Stimulated activated CD4-positive, alpha-beta T cell treated with anti-CD3 and anti-CD28 coated beads, Interleukin-1b, Interleukin-23, amount 100 ng/mL, for 1 hour (primary cell): ENCODE measurements at places on chromosomes 1 and 21.
A peak's percentile ranks its signal among the peaks of the same experiment; 100 is the strongest.

DNA sequence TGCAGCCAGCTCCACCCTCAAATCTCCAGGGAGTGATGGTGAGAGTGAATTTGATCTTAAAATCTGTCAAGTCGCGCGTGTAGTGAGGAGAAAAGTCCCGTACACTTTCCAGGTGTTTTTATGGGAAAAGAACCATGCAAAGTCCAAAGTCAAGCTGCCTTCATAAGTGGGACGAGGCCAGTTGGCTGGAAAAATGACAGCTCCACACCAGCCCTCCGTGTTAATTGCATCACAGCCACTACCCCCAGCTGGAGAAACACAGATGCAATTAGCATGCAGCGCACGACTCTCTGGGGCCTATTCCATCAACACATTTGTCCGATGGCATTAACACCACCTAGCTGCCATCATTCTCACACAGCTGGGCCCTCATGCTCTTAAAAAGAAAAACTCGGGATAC lies 68.4 kb downstream of the KLHDC7A start:
- DNase-seq, result no peak

- no peak for DNase-seq
These were observed 271.0 kb downstream of the TRABD2B start for GRCh38 chr1:47725992-47726855.

GRCh38 chr1:165289556-165289955 lies 67.0 kb downstream of the LMX1A start:
- no peak for DNase-seq

DNA sequence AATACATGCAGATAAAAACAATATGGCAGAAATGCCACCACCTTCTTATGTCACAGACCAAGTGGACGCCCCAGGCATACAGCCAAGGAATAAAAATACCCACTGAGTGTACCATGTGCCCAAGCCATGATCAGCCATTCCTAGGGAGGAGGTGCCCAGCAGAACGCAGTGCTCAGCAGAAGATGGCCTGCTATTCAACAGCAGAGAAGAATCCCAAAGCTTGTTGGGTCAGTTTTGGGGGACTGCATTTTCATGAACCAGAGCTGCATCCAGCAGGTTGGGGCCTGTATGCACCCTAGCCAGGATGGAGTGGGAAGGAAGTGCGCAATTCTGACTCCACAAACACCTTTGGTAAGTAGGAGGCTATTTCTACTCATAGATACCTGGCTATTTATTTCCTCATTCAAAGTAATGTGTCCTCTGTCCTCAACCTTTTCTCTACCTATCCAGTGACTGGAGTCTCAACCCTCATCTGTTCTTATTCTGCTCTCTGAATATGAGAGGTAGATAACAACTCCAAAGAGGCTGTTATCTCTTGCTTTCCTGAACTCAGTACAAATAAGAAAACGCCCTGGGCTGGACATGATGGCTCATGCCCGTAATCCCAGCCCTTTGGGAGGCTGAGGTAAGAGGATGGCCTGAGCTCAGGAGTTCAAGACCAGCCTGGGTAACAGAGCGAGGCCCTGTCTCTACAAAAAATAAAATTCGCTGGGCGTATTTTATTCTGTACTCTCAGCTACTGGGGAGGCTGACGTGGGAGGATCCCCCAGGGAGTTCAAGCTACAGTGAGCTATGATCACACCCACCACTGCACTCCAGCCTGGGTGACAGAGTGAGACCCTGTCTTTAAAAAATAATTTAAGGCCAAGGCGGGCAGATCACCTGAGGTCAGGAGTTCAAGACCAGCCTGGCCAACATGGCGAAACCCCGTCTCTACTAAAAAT lies 2.5 kb upstream of the PLEKHM2 start:
- no peak for DNase-seq

DNA sequence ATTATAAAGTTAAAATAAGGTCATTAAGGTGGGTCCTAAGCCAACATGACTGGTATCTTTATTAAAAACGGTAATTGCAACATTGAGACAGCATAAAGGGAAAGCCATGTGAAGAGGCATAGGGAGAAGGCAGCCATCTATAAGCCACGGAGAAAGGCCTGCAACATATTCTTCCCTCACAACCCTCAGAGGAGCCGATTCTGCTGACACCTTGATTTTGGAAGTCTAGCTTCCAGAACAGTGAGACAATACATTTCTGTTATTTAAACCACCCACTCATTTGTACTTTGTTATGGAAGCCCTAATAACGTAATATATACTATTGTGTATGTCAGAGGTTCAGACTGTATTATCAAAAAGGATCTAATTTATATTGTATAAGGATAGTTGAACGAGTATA lies 190.8 kb downstream of the PDE4B start:
- no peak for DNase-seq

DNA sequence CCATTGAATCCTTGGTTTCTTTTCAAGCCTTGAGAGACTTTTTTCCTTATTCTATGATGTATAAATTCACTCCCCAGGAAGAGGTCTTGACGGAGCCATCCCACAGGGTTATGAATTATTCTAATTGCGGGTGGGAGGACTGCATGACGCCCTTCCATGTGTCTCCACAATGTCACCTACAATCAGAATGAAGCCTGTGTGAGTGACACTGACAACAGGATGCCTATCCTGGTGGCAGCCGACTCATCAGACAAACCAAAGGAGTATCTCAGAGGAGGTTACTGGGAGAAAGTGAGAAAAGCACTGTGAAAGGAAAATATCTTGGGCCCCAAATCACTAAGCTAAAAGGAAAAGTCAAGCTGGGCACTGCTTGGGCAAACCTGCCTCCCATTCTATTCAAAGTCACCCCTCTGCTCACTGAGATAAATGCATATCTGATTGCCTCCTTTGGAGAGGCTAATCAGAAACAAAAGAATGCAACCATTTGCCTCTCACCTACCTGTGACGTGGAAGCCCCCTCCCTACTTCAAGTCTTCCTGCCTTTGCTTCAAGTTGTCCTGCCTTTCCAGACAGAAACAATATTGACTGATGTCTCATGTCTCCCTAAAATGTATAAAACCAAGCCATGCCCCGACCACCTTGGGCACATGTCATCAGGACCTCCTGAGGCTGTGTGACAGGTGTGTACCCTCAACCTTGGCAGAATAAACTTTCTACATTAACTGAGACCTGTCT lies 98.4 kb downstream of the SMYD2 start:
- no peak for DNase-seq

- DNase-seq, result no peak
These were observed 56.8 kb upstream of the GNG12 start for GRCh38 chr1:67889953-67890567.

GRCh38 chr1:59516881-59517280 lies 220.0 kb downstream of the FGGY start:
- no peak for DNase-seq

- no peak for DNase-seq
These were observed 1.2 kb downstream of the PKN2 start for GRCh38 chr1:88685259-88685620.

- DNase-seq, result no peak
These were observed 368.1 kb downstream of the LTN1 start for GRCh38 chr21:28624626-28625025.

DNA sequence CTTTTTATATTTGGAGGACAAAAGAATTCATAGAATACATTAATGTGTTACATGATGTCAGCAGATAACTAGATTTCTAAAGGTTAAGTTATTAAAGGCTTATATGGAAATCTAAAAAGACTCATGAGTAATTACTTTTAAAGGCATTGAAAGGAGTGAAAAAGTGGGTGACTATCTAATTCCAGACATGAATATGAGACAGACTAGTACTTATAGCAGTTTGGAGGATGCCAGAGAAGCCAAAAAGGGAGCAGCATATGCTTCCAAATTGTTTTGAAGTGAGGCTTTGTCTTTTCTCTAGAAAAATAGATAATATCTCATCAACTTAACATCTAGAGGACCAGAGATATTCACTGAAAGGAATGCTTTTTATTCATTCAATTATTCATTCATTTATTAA lies 275.5 kb upstream of the CACYBP start:
- DNase-seq, result no peak

- no peak for DNase-seq
These were observed 252.0 kb downstream of the PTBP2 start for GRCh38 chr1:96973605-96974004.

DNA sequence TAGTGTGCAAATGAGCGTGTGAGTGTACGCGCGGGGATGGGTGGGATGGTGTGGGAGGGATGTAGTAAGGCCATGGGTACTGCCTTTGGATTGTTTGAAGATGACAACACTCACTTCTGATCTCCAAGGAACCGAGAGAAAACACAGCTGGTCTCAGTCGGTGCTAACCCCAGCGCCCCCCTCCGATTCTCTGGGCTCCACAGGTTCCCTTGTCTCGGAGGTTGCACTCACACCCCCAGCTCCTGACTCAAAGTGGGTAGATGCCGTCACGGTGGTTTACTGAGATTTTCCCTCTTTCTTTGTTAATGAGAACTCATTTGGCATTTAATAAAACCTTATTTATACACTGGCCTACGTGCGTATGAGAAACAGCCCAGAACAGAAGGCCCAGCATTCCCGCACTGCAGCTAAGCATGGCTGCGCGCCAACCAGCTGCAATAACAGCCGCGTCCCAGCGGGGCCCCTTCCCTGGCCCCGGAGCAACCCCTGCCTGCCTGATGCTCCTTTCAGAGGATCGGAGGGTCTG lies 25.8 kb downstream of the ABCA4 start:
- no peak for DNase-seq

- no peak for DNase-seq
These were observed 232.9 kb upstream of the SGIP1 start for GRCh38 chr1:66300972-66301451.

DNA sequence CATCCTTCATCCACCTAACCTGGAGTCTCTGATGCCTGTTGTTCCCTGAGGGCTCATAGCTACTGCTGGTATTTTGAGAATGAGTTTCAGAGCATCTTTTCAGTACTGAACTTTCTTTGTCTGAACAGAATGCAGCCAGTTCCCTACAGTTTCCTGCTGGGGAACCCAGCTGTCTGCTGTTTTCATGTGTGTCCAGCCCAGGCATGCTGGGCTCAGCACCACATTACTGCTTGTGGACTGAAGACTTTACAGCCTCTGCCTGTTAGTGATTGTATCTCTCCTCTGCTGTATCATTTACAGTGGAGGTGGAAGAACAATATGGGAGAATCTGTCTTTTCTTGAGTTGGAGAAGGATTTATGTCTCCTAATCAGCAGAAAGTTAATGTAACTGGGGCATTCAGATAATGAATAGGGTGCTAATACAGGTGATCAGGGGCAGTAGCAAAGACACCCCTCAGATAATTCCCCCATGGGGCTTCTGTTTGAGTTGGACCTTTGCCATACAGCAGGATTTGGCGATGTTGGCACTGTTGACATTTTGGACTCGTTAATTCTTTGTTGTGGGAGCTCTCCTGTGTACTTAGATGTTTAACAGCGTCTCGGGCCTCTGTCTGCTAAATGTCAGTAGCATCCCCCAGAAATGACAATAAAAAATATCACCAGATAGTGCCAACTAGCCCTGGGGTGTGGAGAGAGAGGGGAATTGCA lies 207.7 kb downstream of the HHAT start:
- DNase-seq, result no peak

GRCh38 chr1:40435876-40436275 lies 14.4 kb upstream of the ZFP69B start:
- DNase-seq, result no peak

- DNase-seq, result no peak
These were observed 61.2 kb downstream of the AK4 start for GRCh38 chr1:65209005-65209885.

DNA sequence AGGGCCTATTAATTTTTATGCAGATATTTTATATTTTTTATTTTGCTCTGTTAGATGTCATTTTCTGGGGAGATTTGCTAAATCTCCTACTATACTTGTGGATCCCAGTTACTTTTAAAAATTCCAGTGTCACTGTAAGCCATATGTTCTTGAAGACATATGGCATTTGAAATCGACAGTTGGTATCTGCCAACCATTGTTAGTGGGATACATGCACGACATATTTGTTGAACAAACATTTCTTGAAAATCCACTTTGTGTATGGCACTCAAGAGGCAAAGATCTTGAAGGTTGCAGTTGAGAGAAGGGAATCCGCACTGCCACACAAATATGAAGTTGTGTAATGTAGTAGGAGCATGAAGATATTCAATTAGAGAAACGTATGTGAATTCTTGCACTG lies 287.7 kb downstream of the HHAT start:
- no peak for DNase-seq

- peak; percentile 72 for DNase-seq
These were observed at the start of gene ZBTB8OS for GRCh38 chr1:32650248-32650751. Gene ZBTB8OS (minus strand): TSS chr1:32650550. CDS start chr1:32650529, 21 bp downstream.

- no peak for DNase-seq
These were observed 55.4 kb upstream of the LPGAT1 start for GRCh38 chr1:211885747-211886522.

DNA sequence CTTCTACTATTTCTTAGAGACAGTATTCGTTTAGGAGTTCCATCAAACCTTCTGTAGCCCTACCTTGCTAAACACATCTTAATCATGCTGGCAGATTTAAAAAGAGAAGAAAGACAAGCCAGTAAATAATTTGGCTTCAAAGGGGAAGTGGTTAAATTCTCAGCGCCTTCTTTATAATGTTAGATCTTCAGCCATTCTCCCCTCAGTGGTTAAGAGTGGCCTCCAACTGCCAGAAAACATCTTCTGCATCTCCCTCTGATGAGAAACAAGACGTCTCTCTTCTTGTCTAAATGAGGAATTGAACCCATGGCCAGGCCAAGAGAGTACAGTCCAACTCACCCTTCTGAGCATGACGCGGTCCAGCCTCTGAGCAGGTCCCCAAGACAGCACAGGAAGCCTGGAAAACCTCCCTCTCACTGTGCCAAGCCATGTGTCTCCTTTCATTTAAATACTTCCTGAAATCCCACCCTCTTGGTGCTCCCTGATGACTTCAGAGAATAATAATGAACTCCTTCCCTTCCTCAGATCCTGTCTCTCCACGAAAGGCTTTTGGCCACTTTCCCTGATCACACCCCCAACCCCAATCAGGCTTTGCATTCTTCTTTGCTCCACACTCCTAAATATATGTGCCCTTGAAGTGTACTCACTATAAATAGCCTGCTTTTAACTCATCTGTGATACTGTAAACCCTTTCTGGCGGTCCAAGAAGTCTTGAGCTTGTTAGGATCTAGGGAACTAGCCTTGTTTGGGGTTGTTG lies 16.4 kb upstream of the LRRC52 start:
- DNase-seq, result no peak

DNA sequence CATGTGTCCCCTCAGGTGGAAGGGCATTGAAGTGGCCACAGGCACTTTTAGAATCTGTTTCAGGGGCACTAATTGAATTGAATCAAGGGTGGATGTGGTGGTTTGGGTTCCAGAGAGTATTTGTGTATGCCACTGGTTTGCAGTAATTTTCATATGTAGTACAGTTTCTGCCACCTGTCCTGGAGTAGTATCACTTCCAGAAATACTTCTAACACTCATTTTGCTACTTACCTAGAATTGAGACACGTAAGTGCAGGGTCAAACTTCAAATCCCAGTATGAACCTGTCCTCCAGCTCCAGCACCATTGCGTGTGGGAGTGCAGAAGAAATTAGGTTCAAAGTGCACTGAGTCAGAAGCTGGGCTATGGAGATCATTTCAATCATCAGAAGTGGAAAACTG lies 26.8 kb downstream of the RSPH1 start:
- DNase-seq, result no peak
